HepG2 (cell line): ENCODE measurements at places on chromosomes 4 and X. TPM values are rescaled to one million over a fixed set of nuclear protein-coding genes. Genes with fewer than 3 reads are reported as not detected.

Gene MAD2L1
- polyA plus RNA-seq = 23.1 and 40.6 TPM in 2 replicates

DNA sequence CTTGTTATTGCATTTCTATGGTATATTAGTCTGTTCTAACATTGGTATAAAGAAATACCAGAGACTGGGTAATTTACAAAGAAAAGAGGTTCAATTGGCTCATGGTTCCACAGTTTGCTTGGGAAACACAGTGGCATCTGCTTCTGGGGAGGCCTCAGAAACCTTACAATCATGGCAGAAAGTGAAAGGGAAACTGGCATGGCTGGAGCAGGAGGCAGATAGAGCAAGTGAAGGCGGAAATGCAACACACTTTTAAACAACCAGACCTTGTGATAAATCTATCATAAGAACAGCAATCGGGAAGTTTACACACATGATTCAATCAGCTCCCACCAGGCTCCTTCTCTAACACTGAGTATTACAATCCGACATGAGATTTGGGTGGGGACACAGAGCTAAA is 346.6 kb upstream of the GNPDA2 start:
- DNase-seq = no peak

DNA sequence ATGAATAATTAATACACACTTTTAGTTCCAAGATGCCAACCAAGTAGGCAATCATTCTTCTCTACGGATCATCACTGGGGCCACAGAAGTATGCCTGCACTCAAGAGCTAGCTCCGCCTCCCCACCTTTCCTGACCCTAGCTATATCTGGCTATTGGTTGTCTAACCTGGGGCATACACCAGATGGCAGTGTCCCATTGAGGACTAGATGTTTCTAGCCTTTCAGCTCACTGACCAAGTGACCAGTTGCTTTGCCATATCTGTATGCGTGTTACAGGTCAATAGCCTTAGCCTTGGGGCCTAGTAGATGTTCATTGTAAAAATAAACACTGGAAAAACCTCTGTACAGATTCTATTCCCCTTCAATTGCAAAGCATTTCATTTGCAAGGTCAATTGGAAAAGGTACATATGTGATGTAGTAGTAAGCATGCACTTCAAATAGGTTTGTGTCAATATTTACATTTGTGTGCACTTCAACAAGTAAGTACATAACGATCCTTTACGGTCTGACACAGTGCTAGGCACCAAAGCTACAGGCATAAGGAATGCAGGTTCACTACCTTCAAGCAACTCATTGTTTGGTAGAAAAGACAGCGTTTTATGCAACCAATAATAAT is 521.7 kb downstream of the PPARGC1A start:
- peak; percentile 23 for DNase-seq

- no peak for DNase-seq
Measured at GRCh38 chrX:105752338-105752956, 69.9 kb upstream of the NRK start.

GRCh38 chr4:81881855-81882621 is 410.3 kb upstream of the RASGEF1B start:
- DNase-seq = no peak

DNA sequence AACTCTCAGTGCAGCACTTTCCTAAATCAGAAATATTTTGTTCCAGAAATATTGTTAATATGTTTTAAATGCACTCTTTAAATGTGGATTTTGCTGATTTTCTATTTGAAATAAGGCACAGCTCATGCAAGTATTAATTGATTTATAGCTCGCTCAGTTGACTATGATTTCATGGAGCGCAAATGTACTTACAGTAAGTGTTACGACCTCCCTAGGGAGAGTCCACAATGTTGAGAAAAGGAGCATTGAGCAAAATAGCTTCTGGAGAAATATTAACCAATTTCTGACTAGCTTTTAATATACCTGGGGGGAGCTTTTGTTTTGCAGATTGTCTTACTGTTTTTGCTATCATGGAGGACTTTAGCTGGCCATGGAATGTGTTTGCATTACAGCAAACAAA is 1687.5 kb downstream of the STIM2 start:
- DNase-seq = no peak

DNA sequence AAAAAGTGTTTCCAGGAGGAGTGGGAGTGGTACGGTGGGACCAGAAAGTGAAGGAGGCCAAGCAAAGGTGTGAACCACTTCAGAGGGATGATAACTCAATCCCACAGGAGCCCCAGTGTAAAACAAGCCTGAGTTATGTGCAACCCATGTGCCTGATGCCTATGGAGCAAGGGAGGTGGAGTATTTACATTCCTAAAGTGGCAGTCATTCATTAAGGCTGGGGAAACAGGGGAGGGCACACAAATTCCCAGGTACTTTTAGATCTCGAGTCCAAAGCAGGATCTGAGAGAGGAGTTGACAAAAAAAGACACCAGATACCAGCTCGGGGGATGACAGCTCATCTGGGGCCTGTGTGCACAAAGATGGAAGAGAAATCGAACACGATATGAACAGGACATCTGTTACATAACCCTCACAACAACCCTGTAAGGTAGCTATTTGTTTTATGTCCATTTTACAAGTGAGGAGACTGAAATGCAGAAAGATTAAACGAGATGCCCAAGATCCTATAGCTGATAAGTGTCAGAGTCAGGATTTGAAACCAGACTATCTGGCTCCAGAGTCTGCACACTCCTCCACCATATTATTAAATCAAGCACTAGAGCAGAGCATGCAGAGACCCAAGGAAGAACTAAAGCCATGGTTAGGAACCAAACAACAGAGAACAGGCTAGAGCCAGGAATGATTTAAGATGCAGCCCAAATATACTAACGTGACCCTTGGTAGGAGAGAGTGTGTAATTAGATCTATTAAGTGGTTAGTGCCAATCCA is 91.9 kb upstream of the MAPK10 start:
- no peak for DNase-seq

DNA sequence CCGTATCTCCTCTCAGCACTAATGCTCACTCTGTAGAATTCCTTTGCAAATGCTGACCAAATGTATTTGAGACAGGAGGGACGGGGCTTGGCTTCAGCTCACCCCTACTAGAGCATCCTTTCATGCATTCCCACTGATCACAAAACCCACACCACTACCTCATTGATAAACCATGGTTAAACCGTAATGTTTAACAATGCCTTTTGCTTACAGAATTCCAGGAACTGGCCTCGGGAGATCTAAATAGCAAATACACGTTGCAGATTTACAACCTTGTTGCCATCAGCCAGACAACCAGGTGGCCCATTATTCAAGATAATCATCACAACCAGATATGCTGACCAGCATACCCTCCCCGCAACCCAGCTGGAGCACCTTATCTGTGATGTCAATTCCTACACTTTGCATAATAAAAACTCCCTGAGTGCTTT is 391.9 kb downstream of the KCTD8 start:
- DNase-seq = no peak
